Lower leg skin (tissue), 4 donors: ENCODE measurements at places on chromosomes 5 and 9.
A peak's percentile ranks its signal among the peaks of the same experiment; 100 is the strongest.

GRCh38 chr9:127977009-127977883 is 3.5 kb downstream of the EEIG1 start:
- no peak for DNase-seq

DNA sequence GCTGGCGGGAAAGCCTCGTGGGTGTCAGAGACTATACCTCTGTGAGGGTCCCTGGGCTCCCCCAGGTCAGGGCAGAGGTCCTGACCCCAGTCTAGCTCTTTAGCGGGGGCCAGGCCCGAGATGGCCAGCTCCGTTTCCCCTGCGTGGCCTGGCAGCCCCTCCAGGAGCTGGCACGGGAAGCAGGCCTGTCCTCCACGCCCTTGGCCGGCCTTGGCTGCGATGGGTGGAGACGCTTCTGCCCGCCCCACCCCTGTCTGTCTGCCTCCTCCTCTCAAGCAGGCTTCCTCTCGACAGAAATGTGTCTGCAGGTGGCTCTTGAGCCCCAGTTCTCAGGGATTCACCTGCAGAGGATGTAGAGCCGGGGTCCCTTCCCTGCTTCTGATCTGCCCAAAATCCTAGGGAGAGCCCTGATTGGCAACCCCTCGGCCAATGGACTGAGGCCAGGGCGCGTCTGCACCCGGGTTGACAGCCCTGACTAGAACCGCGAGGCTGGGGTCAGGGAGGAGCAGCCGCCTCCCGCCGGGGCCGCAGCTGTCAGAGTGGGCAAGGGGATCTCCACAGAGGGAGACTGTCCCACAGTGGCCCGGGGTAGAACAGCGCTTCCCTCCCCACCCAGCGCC is 2.6 kb upstream of the GRIN1 start:
- DNase-seq, result no peak

- DNase-seq, result no peak
Measured at GRCh38 chr9:684054-684890, 157.2 kb upstream of the DMRT1 start.

- DNase-seq, result no peak
Measured at GRCh38 chr5:151021746-151022145, 1.4 kb downstream of the GPX3 start.

- no peak for DNase-seq
Measured at GRCh38 chr9:121023064-121023463, 27.0 kb downstream of the C5 start.

- DNase-seq, result no peak
Measured at GRCh38 chr5:168109441-168109840, 182.0 kb upstream of the WWC1 start.

GRCh38 chr5:173204185-173204979 is 30.6 kb downstream of the NKX2-5 start:
- DNase-seq, result no peak

DNA sequence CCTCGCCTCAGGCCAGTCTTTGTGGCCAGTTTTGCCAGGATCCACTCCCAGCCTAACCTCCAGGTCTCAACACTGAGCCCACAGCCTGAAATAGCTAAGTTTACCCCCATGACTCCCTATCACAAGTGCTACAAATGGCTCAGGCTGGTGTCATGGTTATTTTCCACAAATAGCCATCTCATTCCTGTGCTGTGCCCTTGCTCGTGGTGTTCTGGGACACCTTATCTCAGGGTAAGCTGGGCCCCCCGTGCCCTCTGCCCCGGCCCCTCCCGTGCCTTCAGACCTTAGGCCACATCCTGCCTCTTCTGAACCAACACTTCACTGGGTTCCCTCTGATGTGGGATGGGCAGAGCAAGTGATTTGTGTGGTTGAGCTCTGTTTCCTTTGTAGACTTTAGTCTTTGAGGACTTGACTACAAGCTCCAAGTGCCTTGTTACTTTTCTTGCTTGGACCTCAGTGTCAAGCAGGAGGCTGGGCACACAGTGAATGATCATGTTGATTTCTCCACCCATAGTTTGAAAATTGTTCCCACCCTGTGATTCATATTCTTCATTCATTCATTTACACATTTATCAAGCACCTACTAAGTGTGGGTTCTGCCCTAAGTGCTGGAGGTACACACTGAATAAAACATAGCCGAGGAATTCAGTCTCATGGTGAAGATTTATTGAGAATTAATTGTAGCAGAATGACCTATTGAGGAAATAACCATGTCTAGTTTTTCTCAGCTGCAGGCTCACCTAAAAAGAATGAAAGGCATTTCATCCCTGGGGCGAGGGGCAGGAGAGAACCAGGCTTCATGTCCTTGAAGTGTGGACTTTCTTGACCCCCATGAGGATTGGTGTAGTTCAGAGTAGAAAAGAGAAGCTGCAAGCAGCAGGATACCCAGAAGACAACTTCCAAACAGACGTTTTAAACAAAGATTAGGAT is 84.5 kb upstream of the CTNNA1 start:
- no peak for DNase-seq

DNA sequence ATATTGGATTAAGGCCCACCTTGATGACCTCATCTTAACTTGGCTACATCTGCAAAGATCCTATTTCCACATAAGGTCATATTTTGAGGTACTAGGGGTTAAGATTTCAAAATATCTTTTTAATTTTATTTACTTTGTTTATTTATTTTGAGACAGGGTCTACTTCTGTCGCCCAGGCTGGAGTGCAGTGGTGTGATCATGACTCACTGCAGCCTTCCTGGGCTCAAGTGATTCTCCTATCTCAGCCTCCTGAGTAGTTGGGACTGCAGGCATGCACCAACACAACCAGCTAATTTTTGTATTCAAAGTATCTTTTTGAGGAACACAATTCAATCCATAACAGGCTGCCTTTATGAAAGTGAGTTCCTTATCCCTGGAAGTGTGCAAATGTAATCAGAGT is 212.3 kb downstream of the PALM2AKAP2 start:
- DNase-seq, result no peak

GRCh38 chr9:18479405-18479804 is 5.5 kb downstream of the ADAMTSL1 start:
- no peak for DNase-seq

DNA sequence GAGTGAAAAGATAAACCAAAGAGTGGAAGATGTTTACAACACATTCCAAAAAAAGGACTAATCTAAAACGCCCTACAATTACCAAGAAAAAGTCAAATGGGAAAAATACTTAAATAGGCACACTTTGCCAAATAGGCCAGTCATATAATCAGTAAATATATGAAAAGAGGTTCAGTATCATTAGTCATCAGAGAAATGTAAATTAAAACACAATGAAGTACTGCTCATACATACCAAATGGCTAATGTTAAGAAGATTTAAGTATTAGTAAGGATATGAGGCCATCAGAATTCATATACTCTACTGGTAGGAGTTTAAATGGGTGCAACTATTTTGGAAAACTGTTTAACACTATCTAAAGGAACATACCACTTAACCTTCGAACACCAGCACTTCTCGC is 47.6 kb downstream of the ZDHHC21 start:
- no peak for DNase-seq

DNA sequence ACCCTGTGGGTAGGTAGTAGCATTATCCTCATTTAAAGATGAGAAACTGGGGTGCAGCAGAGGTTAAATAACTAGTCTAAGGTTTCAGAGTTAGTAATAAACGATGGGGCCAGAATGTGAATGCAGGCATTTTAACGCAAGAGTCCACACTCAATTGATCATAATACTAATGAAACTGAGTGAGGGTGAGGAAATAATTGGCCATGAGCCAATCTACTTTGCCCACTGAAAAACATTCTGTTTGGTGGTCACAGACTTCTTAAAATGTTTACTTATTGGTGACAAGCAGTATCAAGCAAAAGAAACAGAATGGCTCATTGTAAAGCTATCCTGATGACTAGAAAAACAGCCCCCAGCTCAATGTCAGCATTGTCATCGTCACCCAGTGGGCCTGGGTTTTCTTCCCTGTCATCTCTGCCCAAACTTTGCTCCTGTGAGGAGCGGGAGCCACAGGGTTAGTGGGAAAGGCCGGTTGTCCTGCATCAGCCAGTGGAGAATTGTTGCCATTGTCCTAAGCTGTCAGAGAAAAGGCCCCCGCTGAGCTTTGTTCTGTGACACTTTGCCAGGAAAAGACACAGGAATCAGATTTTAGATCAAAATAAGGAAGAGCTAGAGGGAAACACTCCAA is 77.3 kb upstream of the MAN2A1 start:
- no peak for DNase-seq

- DNase-seq, result no peak
Measured at GRCh38 chr5:141867139-141867538, 11.1 kb downstream of the PCDH1 start.

GRCh38 chr5:174187481-174187880 is 142.0 kb downstream of the NSG2 start:
- no peak for DNase-seq

DNA sequence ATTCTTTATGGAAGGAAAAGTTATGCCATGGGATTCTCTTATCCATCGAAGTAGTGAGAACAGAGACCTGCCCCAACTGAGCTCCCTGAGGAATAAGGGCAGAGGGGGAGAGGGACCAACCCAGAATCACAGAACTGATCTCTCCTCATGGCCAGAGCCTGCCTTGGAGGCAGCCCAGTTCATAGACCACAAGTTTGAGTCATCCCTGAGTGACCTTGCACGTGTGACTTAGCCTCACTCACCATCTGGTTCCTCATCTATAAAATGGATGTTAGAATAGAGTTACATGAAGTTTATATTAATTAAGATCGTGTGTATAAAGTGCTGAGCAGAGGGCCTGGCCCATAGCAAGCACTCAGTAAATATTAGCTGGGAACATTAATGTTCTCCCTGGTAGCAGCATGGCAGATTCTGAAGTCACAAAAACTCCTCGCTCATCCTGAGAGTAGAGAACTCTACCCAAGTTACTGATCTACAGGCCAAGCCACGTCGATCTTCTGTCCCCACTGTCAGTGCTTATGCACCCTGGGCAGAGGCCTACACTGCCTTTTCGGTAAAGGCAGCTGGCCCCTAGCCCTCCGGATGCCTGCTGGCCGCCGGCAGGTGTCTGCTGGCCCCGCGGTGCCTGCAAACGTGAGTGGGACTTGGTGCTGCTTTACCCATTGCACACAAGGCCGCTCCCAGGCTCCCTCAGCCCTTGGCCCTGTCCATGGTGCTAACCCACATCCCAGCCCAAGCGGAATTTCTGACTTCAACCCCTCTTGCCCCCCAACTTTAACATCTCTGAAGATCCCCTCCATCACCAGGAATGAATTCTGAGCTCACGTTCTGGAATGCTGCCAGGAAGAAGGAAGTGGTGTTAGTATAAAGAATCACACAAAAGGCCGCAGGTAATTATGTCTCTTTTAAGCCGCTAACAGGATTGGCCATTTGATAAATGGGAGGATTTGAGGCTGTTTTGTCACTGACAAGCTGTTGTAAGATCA is 61.1 kb upstream of the ARAP3 start:
- DNase-seq, result no peak

DNA sequence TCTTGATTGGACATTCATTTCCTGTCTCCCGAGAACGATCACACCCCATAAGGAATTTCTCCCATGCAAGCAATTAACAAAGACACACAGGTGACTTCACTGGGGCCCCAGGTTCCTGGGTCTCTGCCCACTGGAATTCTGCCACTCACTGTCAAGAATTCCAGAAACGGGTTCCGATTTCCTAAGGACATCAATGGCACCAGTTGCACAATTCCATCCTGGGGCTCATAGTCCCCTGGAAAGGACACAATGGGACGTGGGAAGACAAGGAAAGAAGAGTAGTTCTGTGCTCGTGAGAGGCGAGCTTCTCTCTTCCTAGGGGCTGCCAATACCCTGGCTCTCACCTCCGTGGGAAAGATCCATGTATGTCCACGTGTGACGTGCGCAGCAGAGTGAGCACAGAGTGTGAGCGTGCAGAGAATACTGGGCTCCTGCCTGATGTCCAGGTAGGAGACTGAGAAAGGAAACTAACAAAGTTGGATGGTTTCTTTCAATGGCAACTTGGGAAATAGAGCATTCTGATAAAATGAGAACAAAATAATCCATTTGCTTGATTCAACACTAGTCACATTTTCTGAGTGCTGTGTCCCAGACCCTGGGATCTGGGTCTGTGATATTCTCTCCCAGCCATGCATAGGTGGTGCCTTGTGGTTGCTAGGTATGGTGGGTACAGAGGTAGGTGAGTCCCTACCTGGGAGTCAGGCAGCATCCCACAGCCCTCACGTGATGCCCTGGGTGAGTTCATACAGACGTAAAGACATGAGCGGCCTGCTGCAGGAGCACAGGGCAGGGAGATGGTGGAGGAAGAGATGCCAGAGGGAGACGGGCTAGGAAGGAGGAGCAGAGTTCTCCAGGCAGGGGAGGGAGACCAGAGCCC is 159.8 kb downstream of the COL23A1 start:
- DNase-seq, result peak; percentile 77

DNA sequence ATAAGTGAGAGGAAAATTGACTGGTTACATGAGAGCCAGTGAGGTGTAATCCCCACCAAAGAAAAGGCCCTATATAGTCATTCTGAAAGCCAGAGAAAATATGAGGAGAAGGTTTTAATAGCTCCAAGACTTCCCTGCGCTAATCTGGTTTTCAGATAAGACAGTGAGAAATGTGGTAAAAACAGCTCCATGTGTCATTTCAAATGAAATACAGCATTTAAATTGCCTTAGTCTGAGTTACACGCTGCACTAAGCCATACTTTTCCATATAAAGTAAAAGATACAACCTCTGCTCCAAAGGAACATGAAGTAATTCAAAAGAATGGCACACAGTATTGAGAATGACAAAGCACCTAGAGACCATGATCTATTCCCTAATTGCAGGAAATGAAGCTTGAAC is 378.0 kb upstream of the PDE4D start:
- no peak for DNase-seq

- no peak for DNase-seq
Measured at GRCh38 chr5:166540156-166540555, 1751.3 kb upstream of the WWC1 start.

DNA sequence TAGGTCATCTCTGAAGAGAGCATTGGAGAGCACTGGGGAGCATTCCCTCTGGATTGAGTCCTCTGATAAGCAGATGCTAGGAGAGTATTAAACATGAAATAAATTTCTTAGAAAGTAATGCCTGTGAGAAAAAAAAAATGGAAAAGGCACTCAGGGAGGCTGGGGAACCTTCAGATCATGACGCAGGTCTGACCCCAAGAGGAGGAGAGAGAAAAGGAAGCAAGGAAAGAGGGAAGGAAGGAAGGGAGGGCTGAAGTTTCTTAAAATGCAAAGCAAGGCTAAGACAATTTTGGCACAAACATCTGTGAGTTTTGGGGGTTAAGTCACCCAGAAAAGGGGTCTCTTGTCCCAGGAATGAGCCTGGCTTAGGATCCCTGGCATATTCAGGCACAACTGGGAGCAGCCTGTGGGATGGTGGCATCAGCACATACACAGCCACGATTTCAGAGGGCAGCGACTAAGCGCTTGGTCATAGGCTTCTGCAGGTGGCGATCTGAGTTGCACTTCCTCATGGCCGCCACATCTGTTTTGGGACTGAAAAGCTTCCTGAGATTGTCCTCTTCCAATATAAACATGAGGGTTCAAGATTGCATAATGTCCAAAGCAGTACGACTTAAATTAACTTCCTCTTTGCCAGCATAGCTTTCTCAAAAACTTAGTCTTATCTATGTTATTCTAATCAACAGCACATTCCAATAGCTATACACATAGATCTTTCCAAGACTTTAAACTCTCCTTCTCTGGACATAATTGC is 692.7 kb downstream of the DNAH5 start:
- DNase-seq, result no peak
